Stimulated activated CD8-positive, alpha-beta memory T cell treated with anti-CD3 and anti-CD28 coated beads, Interleukin-2, amount 100 ng/mL, for 1 hour (primary cell): ENCODE measurements at places on chromosomes 4 and X.

GRCh38 chr4:59698041-59698440 lies 1502.1 kb upstream of the ADGRL3 start:
- DNase-seq, result no peak

GRCh38 chr4:176400816-176401461 lies 81.2 kb downstream of the SPCS3 start:
- DNase-seq, result no peak

- no peak for DNase-seq
Observed at GRCh38 chr4:61202638-61203435, 2.7 kb downstream of the ADGRL3 start.

- no peak for DNase-seq
Observed at GRCh38 chr4:94457692-94458106, 6.0 kb downstream of the PDLIM5 start.

- DNase-seq, result no peak
Observed at GRCh38 chr4:21067351-21067750, 367.1 kb downstream of the PACRGL start.

GRCh38 chr4:188214861-188215260 lies 75.6 kb downstream of the TRIML1 start:
- DNase-seq, result no peak

GRCh38 chr4:136742333-136742732 lies 790.0 kb downstream of the PCDH18 start:
- DNase-seq, result no peak

DNA sequence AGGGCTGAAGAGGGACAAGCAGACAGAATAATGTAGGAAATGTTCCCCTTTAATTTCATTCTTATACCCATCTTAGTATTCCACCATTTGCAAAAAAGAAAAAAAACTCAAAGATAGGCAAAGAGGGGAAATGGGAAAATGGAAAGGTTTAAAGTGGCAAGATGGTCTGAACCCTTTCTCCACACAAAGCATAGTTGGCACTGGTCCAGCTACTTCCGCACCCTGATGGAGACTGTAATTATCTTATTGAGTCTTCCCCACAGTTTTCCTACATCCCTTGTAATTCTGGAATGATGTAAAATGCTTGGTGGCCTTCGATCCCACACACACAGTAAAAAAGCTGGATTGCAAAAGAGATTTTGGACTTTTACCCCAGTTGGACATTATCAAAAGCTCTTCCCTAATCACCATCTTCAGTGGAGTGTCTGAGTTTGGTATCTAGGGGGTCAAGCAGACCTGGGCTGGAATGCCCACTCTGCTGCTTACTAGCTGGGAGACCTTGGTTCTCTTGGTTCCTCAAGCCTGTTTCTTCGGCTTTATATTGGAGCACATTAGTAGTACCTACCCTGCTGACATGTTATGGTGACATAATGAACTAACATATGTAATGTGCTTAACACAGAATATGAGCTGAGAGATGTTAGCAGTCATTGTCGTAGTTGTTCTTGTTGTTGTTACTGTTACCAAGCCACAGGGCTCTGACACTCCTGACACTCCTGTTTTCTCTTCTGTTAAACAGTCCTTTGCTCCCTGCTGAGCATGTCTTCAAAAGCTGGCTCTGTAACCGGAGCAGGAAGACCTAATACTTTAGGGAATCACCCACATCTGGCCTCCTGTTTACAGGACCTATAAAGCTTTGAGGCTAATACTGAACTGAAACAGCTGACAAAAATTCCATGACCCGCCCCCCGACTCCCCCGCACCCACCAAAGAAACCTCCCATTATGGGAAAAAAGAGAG lies 4.7 kb downstream of the SRPX2 start:
- DNase-seq, result no peak

GRCh38 chr4:185293202-185293601 lies 83.8 kb downstream of the SNX25 start:
- no peak for DNase-seq

GRCh38 chrX:14591976-14592375 lies 62.6 kb downstream of the GLRA2 start:
- no peak for DNase-seq

DNA sequence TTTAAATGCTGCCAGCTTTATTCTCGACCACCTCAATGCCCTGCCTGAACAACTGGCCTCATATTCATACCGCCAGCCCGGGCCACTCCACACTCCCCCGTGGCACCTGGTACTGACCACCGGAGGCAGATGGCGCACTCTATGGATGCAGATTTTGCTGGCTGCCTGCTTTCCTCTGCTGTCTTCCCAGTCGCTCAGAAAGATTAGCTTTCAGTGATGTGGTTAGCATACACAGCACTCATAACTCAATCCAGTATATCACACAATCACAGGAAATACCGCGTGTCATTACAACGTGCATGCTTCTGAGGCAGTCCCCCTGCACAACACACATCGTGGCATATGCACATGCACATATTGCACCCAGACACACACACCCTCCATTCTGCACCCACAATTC lies 147.2 kb upstream of the BCOR start:
- DNase-seq, result no peak

DNA sequence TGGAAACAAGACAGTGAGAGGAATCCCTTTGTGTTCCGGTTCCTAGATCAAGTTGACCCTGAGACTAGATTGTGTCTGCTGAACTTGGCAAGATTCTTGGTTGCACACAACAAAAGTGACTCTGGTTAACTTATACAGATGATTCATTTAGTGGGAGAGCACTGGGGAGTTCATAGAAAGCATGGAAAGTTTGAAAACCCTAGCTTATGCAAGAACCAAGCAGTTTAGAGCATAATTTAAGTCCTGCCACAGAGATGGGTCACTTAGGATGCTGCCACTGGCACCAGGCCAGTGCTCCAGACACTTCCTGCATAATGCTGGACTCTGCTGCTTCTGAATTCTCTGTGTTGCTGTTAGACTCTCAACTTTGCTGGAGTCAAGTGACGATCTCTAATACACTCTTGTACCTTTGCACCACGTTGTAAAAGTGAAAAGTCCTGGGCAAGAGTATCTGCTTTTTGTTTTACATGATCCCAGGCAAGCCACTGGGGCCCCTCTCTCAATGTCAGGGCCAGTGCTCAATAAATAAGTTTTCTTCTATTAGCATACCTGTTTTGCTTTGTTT lies 12.7 kb upstream of the DCUN1D4 start:
- no peak for DNase-seq

GRCh38 chrX:15116900-15117299 lies 153.0 kb downstream of the ASB9 start:
- no peak for DNase-seq

- DNase-seq, result peak; percentile 16
Observed at GRCh38 chrX:39814391-39814790, 283.4 kb downstream of the BCOR start.

DNA sequence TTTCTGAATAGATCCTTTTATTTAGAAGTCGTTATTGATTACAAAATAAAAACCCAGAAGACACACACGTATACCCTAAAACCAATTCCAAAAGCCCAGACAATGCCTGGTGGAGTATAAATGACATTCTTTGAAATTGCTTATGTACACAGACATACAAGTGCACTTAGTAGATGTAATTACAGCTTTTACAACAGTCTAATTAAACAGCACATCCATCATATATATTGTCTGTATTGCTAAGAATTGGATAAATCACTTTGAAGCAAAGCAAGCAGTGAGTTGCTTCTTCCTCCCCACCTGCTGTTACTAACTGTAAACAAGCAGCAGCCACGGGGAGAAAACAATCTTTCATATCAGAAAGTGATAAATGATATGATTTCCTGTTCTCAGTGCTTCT lies 645.7 kb downstream of the TLL1 start:
- no peak for DNase-seq

GRCh38 chr4:149676076-149676475 lies 139.6 kb downstream of the IQCM start:
- DNase-seq, result no peak

GRCh38 chr4:105896984-105897775 lies 1.9 kb downstream of the NPNT start:
- no peak for DNase-seq

DNA sequence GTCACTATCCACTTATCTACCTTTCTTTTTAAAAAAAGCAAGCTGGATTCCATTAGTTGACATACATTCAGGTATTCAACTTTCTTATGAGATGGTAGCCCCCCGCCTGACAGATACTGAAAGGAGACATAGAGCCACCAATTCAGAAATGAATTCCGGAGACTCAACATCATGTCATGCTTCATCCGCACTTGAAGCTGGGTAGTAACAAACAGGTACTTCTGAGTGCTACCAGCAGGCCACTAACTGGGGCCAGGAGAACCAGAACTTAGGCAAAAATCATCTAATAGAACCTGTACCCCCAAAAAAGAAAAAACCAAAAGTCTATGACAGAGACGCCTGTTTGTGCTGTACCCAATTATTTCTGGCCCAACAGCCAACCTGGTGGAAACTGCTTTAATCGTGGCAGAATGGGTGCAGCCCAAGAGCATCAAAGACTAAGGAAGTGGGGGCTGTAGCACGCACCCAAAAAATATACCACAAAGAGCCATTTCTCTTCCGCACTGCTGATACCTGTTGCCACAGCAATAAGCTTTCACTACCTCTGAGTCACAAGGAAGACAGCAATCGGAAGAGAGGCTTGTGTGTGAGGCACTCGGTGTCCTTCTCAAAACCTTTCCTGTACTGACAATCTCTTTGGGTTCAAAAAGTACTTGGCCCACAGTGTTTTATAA lies 84.8 kb downstream of the AFAP1 start:
- peak; percentile 15 for DNase-seq

GRCh38 chr4:88803600-88804096 lies 106.0 kb upstream of the NAP1L5 start:
- DNase-seq, result no peak

DNA sequence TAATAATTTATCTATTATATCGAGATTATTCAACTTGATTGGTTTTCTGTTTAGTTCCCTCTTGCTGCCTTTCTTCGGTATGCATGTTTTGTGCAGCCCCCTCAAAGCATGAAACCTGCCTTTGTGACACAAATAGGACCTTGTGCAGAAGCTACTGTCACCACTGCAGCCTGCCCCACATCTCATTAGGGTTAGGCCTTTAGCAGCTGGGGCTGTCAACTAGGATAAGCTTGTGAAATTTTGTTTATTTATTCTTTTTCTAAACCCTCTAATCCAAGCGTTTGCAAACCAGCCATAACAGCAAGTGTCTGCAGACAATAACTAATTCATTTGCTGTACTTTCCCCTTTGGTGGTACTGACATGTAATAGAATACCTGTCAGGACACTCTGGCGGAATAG lies 258.9 kb downstream of the RCHY1 start:
- no peak for DNase-seq

DNA sequence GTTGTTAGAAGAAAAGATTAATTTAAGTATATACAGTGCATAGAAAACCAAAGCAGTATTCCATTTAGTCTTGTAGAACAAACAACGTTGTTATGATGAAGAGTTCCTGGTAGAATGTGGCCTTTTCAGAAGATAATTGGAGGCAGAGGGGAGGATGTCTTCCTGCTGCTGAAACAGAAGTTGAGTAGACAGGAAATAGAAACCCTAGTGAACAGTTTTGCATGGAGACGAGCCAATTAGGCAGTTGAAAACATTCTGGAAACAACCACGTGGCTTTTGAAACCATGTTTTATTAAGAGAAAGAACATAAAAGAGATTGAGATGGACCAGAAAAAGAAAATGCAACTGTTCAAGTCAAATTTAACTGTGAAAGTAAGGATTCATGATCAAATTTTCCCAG lies 325.2 kb downstream of the CAMK2D start:
- no peak for DNase-seq

DNA sequence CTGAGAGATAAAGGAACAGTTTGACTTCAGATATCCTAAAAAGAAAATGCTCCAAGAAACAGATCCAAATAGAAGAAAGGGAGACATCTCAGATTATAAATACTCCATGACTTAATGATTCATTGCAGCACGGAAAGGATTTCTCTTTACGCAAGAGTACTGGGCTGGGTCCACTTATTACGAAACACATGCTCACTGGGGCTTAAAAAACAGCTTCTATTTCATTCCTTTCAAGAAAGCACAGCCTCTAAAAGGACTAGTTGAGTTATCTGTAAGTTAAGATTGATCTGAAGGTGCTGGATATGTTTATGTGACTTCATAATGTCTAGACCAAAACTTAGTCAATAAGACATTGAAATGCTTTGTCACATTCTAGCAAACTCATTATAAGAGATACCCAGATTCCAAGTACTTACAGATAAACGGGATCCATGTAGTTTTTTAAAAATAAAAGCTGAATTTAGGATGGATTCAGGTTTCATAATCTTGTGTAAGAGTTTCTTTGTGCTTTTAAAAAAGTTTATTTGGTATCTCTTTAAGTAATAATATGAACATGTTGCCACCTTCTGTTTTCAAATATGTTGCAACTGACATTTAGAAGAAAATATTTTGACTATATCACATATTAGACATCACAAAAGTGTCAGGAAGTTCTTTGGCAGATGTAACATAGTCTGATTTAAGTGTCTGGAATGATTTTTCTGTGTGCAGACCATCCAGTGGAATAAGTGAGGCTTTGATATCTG lies 109.5 kb upstream of the MYOZ2 start:
- no peak for DNase-seq

GRCh38 chrX:135264206-135264605 lies 12.3 kb downstream of the ETDA start:
- DNase-seq, result no peak
